ENCODE measurements at places on chromosomes 2 and 18. TPM values are rescaled to one million over a fixed set of nuclear protein-coding genes. Genes with fewer than 3 reads are reported as not detected.

CGREF1 gene
- total RNA-seq = 8.4 TPM

SIX2 gene
- total RNA-seq = 0.10 TPM

CCDC150 gene
- total RNA-seq = 4.9 TPM

G6PC2 gene
- not detected for total RNA-seq

PDE1A gene
- total RNA-seq = 0.16 TPM

BMP10 gene
- not detected for total RNA-seq

KCNJ13 gene
- total RNA-seq = not detected
